ENCODE measurements at places on chromosomes 5 and 9.

GRCh38 chr5:108003178-108003577, 332.4 kb upstream of the EFNA5 start:
- H3K27me3 ChIP-seq: no peaks in the 10 kb centered on the region
- no peak overlapping the region for H3K27ac ChIP-seq
- no peak overlapping the region for H3K4me3 ChIP-seq
- H3K36me3 ChIP-seq: no peaks in the 10 kb centered on the region
- no peak for DNase-seq
- H3K4me1 ChIP-seq: no peaks in the 10 kb centered on the region

DNA sequence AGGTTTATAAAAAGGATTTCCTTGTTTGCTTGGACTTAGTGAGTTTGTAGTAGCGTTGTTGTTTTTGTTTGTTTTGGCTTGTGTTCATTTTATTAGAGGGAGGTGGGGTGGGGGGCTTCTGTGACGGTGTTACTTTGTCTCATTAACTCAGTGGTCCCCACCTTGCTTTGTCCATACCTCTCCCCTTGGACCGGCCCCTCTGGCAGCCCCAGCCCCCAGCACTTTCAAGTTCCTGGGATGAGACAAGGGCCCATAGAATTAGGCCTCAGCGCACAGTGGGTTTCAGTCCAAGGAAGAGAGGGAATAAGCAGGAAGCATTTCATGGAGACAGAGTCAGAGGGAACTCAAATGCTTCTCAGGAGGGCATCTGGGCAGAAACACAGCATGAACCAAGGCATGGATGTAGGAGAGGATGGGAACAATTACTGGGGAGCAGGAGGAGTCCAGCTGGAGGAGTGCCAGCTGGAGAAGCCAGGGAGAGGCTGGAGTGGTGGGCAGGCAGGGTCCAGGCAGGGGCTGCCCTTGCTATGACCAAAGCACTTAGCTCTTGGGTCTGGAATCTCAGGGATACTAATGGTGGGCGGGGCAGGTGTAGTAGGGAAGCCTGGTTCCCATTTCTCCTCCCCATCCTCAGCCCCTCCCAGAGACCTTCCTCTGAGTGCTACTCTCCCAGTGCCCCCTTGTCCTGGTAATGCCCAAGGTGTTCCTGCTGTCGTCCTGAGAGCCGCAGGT, 23.5 kb upstream of the ENHO start:
- no peak overlapping the region for H3K27ac ChIP-seq
- H3K36me3 ChIP-seq: no peaks in the 10 kb centered on the region
- no peaks in the 10 kb centered on the region for H3K27me3 ChIP-seq
- DNase-seq: no peak

DNA sequence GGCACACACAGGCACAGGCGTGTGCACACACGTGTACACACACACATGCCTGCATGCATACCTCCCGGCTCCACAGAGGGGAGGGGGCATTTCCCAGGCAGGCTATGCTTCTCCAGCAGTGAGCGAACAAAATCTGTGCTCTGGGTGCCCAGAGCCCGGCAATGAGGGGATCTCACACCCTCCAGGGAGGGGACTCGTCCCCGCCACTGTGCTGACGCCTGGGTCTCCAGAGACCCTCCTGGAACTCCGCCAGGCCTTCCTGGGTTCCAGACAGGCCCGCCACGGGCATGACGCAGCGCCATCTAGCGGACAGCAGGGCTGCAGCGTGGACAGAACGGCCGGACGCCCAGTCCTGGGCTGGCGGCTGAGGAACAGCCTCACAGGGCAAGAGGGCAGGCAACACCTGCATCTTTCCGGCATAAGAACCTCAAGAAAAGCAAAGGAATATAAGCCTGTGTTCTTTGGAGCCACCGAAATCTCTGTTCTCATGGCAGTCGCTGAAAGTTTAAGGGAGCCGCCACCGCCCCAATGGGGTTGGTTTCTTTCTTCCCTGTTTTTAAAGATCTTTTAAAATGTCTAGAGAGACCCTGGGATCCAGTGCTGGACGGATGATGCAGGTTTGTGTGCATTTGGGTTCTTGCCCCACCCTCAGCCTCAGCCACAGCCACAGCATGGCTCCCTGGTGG, 135.6 kb upstream of the PPP1R26 start:
- no peaks in the 10 kb centered on the region for H3K27me3 ChIP-seq
- peaks cover 16% of the 10 kb centered on the region for H3K4me1 ChIP-seq
- H3K4me3 ChIP-seq: no peak overlapping the region
- DNase-seq: peak; percentile 90
- no peaks in the 10 kb centered on the region for H3K36me3 ChIP-seq
- H3K27ac ChIP-seq: no peak overlapping the region

DNA sequence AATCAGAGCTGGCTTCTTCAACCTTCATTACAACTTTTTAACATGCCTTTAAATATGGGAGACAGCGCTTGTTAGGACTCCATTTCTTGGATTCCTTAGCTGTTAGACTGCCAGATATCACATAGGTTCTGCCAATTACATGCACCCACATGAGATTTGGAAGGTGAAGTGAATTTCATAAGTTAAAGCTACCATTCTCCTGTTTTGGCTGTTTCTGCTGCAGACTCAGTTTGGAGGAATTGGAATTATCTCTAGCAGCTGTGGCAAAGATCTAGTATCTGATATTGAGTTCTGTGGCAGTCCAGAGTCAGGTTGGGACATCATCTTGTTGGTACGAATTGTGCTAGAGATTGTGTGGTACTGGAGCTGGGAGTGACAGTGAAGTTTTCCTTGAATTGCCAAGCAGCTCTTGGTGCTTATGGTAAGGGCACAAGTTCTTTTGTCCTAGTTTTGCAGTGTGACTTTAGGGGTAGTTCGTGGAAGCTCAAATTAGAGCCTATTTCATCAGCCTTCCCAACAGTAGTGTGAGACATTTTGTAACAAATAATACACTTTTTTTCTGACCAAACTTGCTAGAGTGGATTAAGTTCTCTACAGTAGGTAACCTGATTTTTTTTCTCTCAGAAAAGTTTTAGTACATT, 9.1 kb upstream of the PJA2 start:
- H3K27ac ChIP-seq: no peak overlapping the region
- no peaks in the 10 kb centered on the region for H3K27me3 ChIP-seq
- no peaks in the 10 kb centered on the region for H3K36me3 ChIP-seq
- peaks cover 2% of the 10 kb centered on the region for H3K4me1 ChIP-seq
- no peak overlapping the region for H3K4me3 ChIP-seq
- no peak for DNase-seq

Data from neural progenitor cell (in vitro differentiated cells).